ENCODE measurements at places on chromosomes 2 and 18.
A peak's percentile ranks its signal among the peaks of the same experiment; 100 is the strongest.

DNA sequence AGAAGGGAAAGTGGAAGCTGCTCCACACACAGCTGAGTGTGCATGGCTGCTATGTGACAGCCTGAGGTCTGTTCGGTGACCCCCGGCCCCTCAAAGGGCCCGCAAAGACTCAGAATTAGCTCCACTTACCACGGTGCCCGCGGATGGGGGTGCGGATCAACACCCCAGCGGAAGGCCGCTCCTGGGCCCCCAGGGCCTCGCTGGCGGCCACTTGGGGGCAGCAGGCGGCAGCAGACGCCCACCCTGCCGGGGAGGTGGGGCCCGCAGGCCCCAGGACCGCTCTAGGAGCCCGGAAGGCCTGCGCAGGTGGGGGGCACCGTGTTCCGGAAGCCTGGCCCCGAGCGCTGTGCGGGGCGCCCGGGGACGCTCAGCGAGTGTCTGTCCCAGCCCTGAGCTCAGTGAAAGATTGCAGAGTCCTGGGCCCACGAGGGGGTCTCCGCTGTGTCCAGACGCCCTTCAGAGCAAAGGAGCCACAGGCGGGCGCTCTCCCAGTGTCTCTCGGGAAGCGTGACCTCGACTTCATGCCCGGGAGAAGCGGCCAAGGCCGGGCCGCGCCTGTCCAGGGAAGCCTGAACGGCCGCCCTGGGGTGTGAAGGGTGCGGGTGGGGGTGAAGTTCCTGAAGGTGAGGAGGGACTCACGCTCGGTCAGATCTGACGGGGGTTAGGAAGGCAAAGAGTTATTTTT, 118.7 kb downstream of the VAPA start:
- no peaks in the 10 kb centered on the region for H3K27me3 ChIP-seq
- peaks cover 15% of the 10 kb centered on the region for H3K4me1 ChIP-seq
- H3K27ac ChIP-seq, result no peak overlapping the region
- H3K36me3 ChIP-seq, result no peaks in the 10 kb centered on the region

DNA sequence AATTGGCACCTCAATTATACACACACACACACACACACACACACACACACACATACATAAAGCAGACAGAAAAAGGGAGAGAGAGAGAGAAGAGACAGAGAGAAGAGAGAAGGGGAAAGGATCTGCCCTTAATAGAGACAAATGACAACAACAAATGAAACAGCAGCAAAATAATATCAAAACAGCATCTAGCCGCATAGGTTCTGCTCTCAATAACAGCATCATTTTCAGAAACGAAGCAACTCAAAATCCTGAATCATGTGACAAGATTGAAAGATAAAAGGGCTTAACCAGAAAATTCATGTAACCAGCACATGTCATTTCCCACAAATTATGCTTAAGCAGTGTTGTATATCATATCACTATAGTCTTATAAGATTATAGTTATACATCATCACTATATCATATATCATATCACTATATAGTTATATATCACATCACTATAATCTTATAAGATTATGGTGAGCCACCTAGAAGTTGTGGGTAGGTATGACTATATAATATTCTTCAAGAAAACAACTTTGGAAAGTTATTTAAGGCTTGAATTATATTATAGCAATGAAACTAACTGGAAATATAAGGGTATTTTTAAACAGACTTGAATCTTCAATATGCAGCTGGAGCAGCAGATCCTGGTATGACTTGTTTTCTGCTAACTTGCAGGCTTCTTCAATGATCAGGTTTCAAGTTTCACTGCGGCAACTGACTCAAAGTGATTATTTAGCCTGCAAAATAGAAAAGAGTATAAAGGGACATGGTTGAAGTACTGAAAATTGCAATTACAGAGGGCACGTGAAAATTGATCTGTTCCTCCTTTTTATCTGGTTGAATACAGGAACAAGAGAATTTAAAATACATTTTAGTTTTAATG, 16.1 kb upstream of the VPS54 start:
- no peak overlapping the region for H3K27ac ChIP-seq
- no peaks in the 10 kb centered on the region for H3K36me3 ChIP-seq
- peak; percentile 34 for DNase-seq
- H3K27me3 ChIP-seq, result no peaks in the 10 kb centered on the region
- H3K4me1 ChIP-seq, result peaks cover 3% of the 10 kb centered on the region

GRCh38 chr2:167692191-167692590, 555.2 kb downstream of the STK39 start:
- no peak overlapping the region for H3K27ac ChIP-seq
- H3K27me3 ChIP-seq, result no peaks in the 10 kb centered on the region
- H3K4me3 ChIP-seq, result no peak overlapping the region

GRCh38 chr2:211944572-211944971, 594.0 kb downstream of the ERBB4 start:
- DNase-seq, result no peak
- no peaks in the 10 kb centered on the region for H3K27me3 ChIP-seq
- no peak overlapping the region for H3K4me3 ChIP-seq
- no peaks in the 10 kb centered on the region for H3K4me1 ChIP-seq
- H3K36me3 ChIP-seq, result no peaks in the 10 kb centered on the region

DNA sequence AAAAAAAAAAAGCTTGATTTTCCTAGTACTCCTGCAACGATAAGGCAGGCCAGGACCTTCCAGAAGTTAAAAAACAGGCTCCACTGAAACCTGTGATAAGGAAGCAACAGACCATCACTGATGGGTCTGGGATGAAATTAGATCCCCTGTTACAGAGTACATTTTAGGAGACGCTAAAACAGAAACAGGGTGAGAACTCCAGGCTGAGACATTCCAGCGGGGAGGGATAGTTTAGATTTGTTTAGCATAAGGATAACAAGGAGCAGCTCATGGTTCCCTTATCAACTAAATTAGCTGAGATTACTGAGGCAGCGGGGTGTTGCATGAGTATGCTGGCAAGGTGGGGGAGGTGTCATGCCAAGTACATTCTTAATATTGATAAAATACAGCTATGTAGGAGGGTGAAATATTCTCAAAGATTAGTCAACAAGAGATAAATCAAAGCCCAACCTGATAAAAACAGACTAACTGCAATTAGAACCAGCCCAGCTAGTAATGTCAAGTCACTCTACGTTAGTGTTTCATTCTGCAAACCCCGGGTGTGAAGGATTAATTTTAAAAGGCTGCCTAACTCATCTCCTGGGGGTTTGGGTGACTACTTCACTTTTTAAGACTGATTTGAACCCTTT, 75.0 kb upstream of the BZW1 start:
- no peak overlapping the region for H3K27ac ChIP-seq
- H3K4me3 ChIP-seq, result no peak overlapping the region
- no peaks in the 10 kb centered on the region for H3K4me1 ChIP-seq
- no peaks in the 10 kb centered on the region for H3K36me3 ChIP-seq

GRCh38 chr2:178707476-178707875, 99.7 kb downstream of the TTN start:
- H3K4me1 ChIP-seq, result no peaks in the 10 kb centered on the region
- H3K27ac ChIP-seq, result no peak overlapping the region
- no peaks in the 10 kb centered on the region for H3K36me3 ChIP-seq
- H3K4me3 ChIP-seq, result no peak overlapping the region
- no peaks in the 10 kb centered on the region for H3K27me3 ChIP-seq

DNA sequence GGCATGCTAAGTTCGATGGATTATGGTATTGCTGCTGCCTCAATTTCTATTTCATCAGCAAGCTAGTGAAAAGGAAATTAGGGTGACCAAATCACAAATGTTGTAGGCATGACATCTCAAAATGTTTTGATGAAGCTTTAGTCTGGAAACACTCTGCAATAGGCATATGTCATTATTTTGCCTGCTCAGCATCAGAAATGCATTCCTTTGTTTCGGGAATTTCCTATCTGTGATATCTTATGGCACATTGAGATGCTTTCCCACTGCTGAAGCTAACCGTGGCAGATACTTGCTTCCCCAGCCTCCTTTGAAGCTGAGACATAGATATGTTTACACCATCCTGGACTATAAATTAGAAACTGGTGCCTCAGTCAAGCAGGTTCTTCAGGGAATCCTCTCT, 119.7 kb downstream of the CDC42EP3 start:
- H3K4me1 ChIP-seq, result no peaks in the 10 kb centered on the region
- no peak overlapping the region for H3K27ac ChIP-seq
- no peak overlapping the region for H3K4me3 ChIP-seq
- no peaks in the 10 kb centered on the region for H3K27me3 ChIP-seq
- DNase-seq, result no peak
